NCI-H2171 (cell line): ENCODE measurements at places on chromosomes 2 and 18.

- DNase-seq, result no peak
Measured at GRCh38 chr2:121382744-121383143, 97.7 kb upstream of the TFCP2L1 start.

- DNase-seq, result no peak
Measured at GRCh38 chr2:128563348-128563687, 244.7 kb upstream of the HS6ST1 start.

- DNase-seq, result no peak
Measured at GRCh38 chr2:481388-481787, 193.5 kb upstream of the ALKAL2 start.

GRCh38 chr2:16584084-16584483, 81.5 kb downstream of the CYRIA start:
- no peak for DNase-seq

DNA sequence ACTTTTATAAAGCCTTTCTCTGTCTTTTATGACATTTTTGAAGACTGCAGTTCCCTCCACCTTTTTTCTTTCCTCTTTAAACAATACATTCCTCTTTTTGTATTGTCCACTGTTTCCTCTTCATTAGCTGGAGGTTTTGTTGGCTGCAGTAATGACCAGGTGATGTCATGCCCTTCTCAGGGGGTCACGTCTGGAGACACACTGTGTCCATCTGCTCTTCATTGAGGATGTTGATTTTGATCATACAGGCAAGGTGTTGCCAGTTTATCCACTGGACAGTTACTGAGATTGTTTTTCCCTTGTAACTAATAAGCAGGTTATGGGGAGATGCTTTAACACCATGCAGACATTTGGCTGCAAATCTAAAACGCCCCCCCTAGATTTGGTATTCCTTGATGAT, 19.8 kb downstream of the ZNF407 start:
- no peak for DNase-seq

DNA sequence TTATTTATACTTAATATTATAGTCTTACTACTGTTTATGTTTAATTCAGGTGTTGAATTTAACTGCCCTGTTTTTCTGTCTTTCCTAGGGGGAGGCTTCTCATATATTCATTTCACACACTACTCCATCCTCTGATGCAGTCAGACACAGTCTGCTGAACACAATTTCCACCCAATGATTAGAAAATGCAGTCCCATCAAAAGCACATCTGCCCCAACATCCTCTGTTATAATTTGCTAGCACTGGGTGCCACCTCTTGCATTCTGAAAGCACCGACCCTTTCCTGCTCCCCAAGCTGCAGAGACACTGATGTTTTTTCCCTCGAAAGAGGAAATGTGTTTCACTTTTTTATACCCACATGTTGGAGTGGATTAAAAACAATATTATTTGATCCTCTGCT, 474.7 kb downstream of the PID1 start:
- no peak for DNase-seq

GRCh38 chr18:413233-413632, 87.3 kb downstream of the COLEC12 start:
- no peak for DNase-seq

DNA sequence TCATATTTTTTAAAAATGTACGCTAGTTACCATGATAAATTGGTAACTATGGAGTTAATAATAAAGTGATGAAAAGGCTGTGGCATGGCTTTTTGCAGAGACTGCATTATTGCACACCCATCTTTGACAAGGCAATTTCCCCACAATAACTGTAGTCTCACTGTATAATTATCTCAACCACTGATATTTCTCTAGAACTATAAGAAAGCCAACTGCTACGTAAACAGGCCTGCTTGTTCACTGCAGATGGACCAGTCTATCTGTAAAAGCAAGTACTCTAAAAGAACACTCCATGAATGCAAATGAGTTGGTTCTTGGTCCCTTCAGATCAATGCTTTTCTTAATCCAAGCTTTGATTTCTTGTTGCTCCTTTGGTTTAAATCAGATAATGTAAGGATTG, 218.7 kb downstream of the RBM43 start:
- no peak for DNase-seq

DNA sequence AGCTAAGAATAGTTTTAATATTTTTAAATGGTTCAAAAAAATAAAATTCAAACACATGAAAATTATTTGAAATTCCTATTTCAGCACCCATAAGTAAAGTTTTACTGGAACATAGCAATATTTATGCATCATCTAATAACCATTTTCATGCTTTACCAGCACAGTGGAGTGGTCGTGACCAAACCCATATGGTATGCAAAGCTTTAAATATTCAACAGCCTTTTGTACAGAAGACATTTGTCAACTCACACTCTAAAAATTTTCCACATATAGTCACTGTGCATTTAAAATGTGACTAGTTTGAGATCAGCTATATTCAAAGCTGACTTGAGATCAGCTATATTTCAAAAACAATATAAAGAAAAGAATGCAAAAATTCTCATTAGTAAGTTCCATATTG, 46.2 kb downstream of the PUM2 start:
- no peak for DNase-seq

DNA sequence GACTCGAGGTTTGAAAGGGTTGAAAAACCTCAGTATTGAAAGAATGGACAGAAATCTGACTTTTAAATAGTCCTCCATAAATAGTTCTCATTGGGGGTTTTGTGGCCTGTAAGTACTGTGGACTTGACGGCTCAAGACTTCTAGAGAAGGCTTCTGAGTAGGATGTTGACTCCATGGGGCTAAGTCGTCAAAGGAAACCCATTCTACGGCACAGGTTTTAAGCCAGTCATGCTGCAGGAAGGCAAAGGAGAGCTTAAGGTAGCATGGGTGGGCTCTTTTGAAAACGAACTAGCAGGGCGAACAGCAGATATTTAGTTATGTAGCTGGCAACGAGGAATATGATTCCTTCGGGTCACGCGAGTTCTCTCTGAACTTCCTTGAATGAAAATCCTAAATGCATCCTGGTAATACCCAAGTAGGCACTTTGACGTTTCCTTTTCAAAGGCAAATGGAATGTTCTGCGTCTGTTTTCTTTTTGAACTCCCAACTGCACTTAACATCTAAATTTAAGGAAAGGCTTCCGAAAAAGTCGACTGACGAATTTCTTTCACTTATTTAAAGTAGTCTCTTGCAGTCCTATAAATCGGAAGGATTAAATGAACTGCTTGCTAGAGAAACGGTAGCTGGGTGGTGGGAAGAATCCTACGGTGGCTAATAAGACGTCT, 1.1 kb upstream of the NEDD4L start:
- DNase-seq, result no peak

DNA sequence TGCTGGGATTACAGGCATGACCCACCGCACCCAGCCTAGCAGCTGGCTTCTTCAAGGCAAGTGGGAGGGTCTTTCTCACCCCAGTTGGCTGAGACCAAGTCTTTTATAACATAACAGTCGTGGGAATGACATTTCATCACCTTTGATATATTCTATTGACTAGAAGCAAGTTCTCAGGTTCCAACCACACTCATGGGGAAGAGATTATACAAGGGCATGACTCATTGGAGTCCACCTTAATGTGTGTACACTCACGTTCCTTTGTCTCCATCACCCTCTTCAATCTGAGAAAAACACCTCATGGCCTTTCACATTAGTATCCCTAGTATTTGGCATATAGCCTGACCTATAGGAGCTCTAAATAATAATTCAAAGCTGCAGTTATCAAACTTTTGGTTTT, 2.8 kb upstream of the BBS5 start:
- no peak for DNase-seq

DNA sequence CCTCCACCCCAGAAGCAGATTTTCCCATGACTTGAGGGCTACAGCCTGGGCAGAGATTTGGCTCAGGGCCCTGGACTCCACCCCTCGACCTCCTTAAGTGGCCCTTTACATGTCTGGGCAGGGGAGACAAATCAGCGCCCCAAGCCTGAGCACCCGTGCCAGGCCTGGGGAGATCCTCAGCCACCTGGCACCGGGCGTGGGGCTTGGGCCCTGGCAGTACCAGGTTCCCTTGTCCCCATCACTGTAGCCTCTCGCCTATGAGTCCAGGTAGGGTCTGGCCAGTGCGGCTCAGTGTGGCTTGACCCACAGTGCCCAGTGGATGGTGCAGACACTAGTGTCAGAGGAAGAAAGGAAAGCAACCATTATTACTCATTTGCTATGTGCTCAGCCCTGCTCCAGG, 22.0 kb upstream of the DNMT3A start:
- DNase-seq, result no peak

GRCh38 chr2:235538144-235538639, 44.3 kb downstream of the AGAP1 start:
- DNase-seq, result no peak

- DNase-seq, result no peak
Measured at GRCh38 chr2:143635302-143635701, 506.1 kb downstream of the ARHGAP15 start.

DNA sequence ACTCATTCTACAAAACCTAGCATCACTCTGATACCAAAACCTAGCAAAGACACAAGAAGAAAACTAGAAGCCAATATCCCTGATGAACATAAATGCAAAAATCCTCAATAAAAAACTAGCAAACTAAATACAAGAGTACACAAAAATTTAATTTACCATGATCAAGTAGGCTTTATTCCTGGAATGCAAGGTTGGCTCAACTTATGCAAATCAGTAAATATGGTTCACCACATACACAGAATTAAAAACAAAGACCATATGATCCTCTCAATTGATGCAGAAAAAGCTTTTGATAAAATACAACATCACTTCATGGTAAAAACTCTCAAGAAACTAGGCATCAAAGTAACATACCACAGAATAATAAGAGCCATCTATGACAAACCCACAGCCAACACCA, 188.3 kb downstream of the ETAA1 start:
- no peak for DNase-seq

GRCh38 chr2:83517727-83518368, 941.2 kb downstream of the SUCLG1 start:
- no peak for DNase-seq

DNA sequence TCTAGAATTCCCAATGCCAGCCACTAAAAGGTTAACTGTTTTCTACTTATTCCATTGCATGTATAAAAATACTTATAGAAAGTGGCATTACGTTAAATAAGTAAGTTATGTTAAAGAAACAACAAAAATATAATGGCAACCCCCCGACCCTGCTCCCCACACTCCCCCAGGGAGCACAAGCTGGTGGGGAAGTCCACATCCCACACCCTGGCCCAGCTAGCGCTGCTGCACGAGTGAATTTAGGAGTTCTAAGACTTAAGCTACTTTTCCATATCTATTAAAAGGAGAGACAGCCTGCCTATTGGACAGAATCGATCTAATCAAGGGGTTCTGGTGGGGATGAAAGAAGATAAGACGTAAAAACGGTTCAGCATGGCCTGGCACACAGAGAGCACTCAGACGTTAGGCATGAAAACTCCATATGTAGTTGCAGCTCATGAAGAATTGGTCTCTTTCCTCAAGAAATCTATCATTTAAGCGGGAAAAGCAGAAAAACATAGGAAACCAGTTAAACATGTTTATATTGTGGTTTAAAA, 16.6 kb downstream of the HJURP start:
- no peak for DNase-seq

GRCh38 chr2:191601060-191601459, 76.9 kb upstream of the NABP1 start:
- DNase-seq, result no peak

DNA sequence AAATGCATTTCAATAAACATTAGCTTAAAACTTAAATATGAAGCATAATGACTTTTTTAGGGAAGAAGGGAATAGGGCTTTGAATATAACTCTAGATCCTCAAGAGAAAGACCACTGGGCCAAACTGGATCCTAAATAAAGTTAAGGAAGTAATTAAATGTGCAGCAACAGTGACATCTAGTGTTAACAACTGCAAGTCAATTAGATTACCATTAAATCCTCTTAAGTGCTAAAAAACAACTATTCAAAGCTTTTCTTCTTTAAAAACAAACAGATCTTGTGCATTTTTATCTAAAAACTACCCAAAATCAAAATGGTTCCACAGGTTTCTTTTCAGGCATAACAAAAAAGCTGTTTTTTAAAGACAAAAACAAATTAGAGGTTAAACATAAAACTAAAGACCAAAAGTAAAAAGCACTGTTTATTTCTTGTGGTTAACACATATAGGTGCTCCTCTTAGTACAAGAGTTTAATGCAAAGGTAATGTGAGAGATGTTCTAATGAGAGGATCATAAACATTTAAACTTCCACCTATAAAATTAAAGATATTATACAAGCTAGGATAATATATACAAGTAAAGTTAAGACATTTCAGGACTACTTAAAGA, 111.4 kb downstream of the THADA start:
- DNase-seq, result peak; percentile 8

DNA sequence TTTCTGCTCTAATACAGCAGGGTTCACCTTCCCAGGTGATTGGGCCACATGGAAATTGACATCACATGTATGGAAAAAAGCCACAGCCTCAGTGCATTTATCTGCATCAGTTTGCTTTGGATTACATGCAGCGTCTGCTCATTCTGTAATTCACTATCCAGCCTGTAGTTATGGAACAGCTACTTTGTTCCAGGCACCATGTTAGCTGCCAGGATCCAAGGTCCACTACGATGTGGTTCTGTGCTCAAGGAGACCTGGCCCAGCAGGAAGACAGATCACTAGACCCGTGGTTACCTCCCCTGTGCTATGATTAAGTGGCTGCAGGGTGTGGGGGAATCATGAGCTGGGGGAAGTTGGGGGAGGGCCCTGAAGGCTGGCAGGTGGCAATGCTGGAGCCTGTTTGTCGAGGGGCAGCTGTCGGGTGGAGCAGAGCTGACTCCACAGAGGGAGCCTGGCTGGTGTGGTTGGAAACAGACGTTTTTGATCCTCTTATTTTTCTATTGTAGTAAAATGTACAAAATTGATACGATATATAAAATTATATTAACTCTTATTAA, 58.6 kb downstream of the TSHZ1 start:
- DNase-seq, result peak; percentile 55

GRCh38 chr2:207015901-207016300, 76.6 kb downstream of the CPO start:
- DNase-seq, result no peak
